ENCODE measurements at places on chromosomes 2 and 18. TPM values are rescaled to one million over a fixed set of nuclear protein-coding genes. Genes with fewer than 3 reads are reported as not detected.

Gene OXER1
- 2.4 TPM for total RNA-seq

Gene UCN
- total RNA-seq = 0.92 TPM

Gene BCL11A
- 59.6 TPM for total RNA-seq

Gene CHST10
- 9.8 TPM for total RNA-seq

Gene KYNU
- 1.7 TPM for total RNA-seq

Gene RFX8
- not detected for total RNA-seq

Gene NMUR1
- total RNA-seq = 1.2 TPM

Gene WDSUB1
- total RNA-seq = 12.5 TPM

Gene RTN4
- total RNA-seq = 278 TPM

Gene POTEC
- total RNA-seq = not detected

Gene ZNF396
- total RNA-seq = 2.8 TPM

Gene PDE1A
- total RNA-seq = 10.8 TPM

Gene C2orf80
- not detected for total RNA-seq

Gene CRYGD
- total RNA-seq = not detected

Gene ZNF519
- total RNA-seq = 7.4 TPM

Gene DSC1
- 0.07 TPM for total RNA-seq

Gene RAB27B
- 3.3 TPM for total RNA-seq

Gene IL36G
- not detected for total RNA-seq

Gene NOSTRIN
- total RNA-seq = 78.7 TPM

Gene SAG
- total RNA-seq = 0.63 TPM

Gene FABP1
- total RNA-seq = 1,319 TPM

Gene MARCHF4
- 0.25 TPM for total RNA-seq

Gene LINC00305
- not detected for total RNA-seq

Gene M1AP
- 0.31 TPM for total RNA-seq

Gene DGKD
- 159 TPM for total RNA-seq

Gene CFAP53
- 0.27 TPM for total RNA-seq

Gene SLC14A1
- 1.1 TPM for total RNA-seq

Gene CARF
- total RNA-seq = 7.0 TPM

Gene LRRC30
- not detected for total RNA-seq

Gene TMEM127
- 136 TPM for total RNA-seq

Gene WDR33
- total RNA-seq = 43.3 TPM

Gene SCYGR4
- total RNA-seq = not detected

Gene LIMS4
- total RNA-seq = 1.4 TPM

Gene CGREF1
- 0.41 TPM for total RNA-seq

Gene TLX2
- total RNA-seq = 0.51 TPM

Gene FOXI3
- total RNA-seq = not detected

Gene REG3G
- total RNA-seq = not detected

Gene GPR35
- total RNA-seq = 132 TPM

Gene FBXO48
- total RNA-seq = 1.5 TPM

Gene SLC9A4
- 0.17 TPM for total RNA-seq

Gene ALK
- total RNA-seq = 0.07 TPM

Gene XDH
- 75.4 TPM for total RNA-seq

Gene ECEL1
- 0.16 TPM for total RNA-seq

Gene SH3BP4
- 29.6 TPM for total RNA-seq

Gene ANKRD30BL
- not detected for total RNA-seq

Gene CDKL4
- 0.31 TPM for total RNA-seq

Gene ZFP36L2
- total RNA-seq = 198 TPM

Gene METAP1D
- total RNA-seq = 6.7 TPM

Gene TTC27
- total RNA-seq = 13.3 TPM

Gene KATNAL2
- 7.0 TPM for total RNA-seq

Gene C2orf15
- total RNA-seq = 3.5 TPM

Gene GPBAR1
- total RNA-seq = 0.64 TPM
